SIG-M5 (cell line): ENCODE measurements at places on chromosomes 4 and X.

DNA sequence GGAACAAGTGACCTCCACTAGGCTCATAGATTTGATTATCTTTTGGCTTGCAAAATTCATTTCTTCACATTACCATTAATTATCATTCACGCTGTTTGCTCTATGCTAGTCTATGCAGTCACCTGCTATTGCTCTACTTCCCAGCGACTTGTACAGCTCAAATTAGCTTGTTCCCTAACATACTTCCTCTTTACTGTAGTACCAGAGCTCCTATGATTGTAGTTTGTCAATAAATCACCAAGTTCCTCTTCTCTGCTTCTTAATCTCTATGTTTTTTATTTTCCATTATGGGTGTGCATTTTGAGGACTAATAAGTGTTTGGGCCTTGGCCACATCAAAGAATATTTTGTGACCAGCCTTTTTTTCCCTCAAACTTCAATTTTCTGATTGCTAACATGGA lies 6.2 kb upstream of the GSPT2 start:
- no peak for DNase-seq

DNA sequence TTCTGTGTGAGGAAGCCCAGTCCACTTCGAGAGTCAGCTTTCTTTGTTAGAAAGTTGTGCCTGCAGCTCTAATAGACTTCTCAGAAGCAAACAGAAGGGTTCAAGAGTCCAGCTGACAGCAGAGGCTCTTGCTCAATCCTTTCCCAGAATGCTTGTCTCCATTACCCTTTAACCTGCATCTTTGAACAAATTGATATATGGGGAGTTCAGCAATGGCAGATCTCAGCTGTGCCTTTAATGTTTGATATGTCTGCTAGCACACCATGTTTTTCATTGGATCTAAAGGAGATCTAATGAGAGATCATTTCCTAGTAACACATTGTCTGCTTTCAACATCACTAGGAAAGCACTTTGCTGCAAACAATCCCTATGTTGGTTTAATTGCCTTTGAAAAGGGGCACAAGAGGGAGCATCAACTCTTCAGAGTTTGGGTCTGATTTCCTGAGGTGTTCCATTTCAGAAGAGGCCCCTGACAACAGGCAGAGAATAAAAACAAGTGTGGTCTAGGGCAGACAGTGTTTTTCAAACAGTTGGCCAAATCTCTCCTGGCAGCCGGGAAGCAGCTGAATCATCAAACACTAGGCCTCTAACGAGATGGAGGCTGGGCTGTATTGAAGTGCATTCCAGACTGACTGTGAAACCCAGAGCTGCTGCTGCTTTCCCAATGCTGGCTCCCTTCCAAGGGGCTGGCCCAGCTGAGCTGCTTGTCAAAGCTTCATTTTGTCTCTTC lies 55.5 kb downstream of the LUZP4 start:
- no peak for DNase-seq

- no peak for DNase-seq
These were observed 270.7 kb downstream of the FBXW7 start for GRCh38 chr4:152265149-152265621.

GRCh38 chrX:637660-638481 lies 7.3 kb downstream of the SHOX start:
- DNase-seq: no peak

DNA sequence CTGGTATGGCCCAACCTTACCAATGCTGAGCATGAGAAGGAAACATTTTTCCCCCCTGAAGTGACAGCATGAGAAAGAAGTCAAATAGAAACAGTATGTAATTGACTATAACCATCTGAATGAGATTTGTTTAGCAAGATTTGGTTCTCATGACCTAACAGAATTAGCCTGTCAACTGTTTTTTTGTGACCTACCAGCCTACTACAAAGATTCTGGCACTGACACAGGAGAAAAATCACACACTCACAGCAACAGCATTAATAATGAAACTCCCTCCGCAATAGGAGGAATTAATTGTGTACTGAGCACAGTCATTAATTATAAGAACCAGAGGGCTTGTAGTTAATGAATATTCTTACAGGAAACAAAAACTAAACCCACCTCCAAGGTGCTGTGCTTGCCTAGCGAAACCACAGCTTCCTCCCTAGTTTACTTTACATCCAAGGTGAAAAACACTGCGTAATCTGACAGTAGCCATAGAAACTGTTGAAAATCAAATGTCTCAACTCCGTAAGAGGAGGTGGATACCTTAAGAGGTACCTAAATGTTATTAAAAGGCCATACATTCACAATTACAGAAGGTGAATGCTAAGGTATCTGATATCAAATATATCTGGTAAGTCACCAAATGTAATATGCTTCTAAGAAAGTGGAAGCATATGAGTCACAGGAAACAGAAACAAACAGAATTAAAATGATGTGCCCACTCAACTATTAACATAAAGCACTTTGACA lies 34.9 kb downstream of the MMRN1 start:
- no peak for DNase-seq

GRCh38 chr4:107721436-107722100 lies 1.5 kb upstream of the PAPSS1 start:
- no peak for DNase-seq

- DNase-seq: no peak
These were observed 224.9 kb downstream of the ANKRD50 start for GRCh38 chr4:124487651-124488050.

DNA sequence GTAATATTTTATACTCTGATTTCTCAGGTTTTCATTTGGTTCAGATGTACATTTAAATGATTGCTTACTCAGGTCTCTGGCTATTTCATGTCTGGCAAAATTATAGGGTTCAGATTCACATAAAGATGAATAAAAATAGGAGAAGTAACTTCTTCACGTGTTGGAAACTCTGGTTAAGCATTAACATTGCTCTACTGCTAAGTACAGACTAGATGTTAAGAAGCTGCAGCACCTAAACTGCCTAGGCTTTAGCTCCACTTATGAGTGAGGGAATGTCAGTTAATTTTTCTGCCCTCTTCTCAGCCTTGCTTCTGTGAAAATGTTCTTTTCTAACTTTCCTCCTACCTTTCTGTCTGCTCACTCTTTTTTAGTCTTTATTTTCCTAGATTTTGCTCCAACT lies 361.2 kb downstream of the ARAP2 start:
- DNase-seq: no peak

GRCh38 chr4:80360084-80360483 lies 24.6 kb downstream of the CFAP299 start:
- no peak for DNase-seq

- DNase-seq: no peak
These were observed at the start of gene CCDC120 for GRCh38 chrX:49058794-49059193. Gene CCDC120, plus strand, starts transcription at chrX:49058999. Its CDS starts 3,043 bp downstream, at chrX:49062042.

- no peak for DNase-seq
These were observed 36.7 kb upstream of the FBXW7 start for GRCh38 chr4:152572417-152573086.

DNA sequence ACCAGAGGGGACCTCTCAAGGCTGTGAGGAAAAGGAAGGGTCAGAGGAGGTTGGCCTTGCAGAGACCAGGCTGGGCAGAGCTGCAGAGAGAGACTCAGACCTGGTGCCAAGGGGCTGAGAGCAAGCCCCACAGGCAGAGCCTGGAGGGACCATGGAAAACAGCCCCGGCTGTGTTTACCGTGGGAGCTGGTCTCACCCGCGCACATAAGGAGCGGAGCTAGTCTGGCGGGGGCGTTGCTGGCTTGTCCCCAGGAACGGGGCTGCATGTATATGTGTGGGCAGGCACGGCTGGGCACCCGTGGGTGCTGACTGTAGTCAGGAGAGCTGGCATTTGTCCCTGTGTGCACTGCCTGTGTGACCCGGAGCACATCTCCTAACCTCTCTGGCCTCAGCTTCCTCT lies 45.7 kb downstream of the C4orf50 start:
- no peak for DNase-seq

DNA sequence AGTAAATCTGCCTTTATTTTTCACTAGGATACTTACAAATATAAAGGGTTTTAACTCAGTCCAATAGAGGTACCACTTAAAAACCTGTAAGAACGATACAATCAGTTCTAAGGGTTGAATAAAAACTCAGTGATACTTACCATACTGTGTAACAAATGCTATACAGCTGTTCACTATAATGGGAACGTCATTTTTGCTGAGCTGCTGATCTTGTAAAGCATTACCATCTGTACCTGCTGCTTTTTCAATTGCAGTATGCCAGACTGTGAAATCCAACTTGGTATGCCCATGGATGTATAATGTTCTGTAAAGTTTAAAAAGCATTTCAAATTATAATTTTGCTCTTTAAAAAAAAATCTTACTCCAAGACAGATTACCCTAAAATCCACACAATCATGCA lies 111.2 kb downstream of the ARAP2 start:
- DNase-seq: no peak

- no peak for DNase-seq
These were observed 316.2 kb downstream of the GPAT3 start for GRCh38 chr4:83852085-83852451.

- no peak for DNase-seq
These were observed 305.5 kb downstream of the RAB28 start for GRCh38 chr4:13178621-13179020.
